ENCODE measurements at places on chromosomes 7 and 10.

GRCh38 chr7:36473454-36474282 is 84.0 kb downstream of the ANLN start:
- DNase-seq: peak; percentile 39

DNA sequence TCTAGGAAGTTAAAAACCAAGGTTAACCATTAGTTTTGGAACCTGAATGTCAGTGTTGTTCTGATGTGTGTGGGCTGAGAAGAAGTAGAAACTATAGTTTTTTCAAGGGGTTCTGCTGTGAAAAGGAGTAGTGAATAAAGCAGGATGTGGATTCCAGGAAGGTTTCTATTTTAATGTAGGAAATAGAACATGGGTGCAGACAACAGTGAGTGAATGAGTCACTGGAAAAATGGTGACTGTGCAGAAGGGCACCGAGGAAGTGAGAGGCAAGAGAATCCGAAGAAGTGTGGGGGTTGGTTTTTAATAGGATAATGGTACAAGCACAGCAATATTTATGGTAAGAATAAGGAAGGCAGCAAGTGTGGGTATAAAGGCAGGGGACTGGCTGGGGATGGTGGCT is 120.4 kb downstream of the ARHGAP21 start:
- DNase-seq: no peak

DNA sequence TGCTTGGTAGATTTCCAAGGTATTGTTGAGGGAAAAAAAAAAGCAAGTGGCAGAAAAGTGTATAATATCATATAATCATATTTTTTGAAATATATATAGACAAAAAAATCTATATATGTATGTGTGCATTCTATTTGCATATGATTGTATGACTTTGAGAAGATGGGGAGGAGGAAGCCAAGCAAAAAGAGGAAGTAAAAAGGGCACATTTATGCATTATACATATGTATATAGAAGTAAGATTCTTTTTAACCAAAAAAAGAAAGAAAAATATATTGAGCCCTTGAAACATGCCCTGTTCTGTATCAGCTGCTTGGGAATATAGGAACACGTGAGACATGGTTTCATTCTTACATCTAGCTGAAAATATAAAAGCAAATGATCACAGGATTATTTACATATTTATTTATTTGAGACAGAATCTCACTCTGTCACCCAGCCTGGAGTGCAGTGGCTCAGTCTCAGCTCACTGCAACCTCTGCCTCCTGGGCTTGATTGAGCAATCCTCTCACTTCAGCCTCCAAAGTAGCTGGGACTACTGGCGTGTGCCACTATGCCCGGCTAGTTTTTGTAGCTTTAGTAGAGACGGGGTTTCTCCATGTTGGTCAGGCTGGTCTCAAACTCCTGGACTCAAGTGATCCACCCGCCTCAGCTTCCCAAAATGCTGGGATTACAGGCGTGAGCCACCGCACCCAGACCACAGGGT is 18.0 kb upstream of the SLF2 start:
- DNase-seq: no peak

- DNase-seq: no peak
Observed at GRCh38 chr7:100571829-100572116, 1.9 kb downstream of the SAP25 start.

- DNase-seq: no peak
Observed at GRCh38 chr7:142808461-142808801, 37.7 kb downstream of the PRSS2 start.

- DNase-seq: no peak
Observed at GRCh38 chr7:1172666-1173523, 12.9 kb upstream of the ZFAND2A start.

DNA sequence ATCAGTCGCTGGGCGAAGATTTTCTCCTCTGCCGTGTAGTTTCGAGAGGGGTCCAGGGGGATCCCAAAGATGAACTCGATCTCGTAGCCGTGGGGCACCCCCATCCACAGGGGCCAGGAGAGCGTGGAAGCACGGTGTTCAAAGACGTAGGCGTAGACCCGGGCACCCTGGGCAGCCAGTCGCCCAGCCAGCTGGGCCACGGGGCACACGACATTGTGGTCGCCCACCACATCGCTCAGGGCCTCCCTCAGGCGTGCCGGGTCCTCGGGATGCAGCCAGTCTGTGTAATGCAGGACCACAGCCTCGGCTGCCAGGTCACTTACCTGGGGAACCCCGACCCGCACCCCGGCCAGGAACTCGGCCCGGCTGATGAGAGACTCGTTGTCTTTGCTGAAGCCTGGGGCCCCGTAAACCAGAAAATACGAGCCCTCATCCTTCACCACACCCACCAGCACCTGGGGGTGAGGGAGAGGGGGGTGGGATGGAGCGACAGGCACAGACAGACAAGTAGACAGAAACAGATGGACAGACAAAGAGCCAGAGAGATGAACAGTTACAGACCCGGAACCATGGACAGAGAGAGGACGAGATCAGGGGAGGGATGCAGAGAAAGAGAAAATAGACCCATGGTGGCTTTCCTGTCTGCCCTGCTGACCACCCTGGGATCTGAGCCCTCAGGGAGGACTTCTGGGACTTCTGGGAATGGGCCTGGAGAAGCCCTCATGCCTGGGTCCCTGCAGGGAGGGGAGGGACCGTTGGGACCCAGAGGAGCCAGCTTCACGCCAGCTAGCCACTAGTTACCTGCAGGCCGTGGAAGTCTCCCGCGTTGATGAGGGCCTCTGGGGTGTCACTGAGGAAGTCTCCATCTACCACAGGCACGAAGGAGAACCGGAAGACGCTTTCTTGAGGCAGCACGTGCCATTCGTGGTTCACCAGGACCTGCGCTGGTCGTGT is 3.0 kb downstream of the ACHE start:
- DNase-seq: no peak

DNA sequence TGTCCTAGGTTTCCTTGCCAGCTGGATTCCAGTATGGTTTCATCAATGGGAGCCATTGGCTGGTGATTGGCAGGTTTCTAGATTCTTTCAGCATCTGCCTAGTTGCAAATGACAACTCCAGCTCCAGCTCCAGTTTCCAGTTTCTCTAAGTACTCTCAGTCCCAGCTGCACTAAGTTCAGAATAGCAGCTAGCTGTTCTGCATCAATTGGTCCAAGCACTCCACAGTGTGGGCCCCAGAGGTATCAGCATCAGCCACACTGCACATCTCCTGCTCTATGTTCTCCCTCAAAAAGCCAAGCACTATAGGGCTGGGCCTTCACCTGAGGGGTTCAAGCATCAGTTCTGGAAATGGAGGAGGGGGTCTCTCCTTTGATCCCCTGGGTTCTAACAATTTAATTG is 143.4 kb downstream of the VPS50 start:
- DNase-seq: no peak

DNA sequence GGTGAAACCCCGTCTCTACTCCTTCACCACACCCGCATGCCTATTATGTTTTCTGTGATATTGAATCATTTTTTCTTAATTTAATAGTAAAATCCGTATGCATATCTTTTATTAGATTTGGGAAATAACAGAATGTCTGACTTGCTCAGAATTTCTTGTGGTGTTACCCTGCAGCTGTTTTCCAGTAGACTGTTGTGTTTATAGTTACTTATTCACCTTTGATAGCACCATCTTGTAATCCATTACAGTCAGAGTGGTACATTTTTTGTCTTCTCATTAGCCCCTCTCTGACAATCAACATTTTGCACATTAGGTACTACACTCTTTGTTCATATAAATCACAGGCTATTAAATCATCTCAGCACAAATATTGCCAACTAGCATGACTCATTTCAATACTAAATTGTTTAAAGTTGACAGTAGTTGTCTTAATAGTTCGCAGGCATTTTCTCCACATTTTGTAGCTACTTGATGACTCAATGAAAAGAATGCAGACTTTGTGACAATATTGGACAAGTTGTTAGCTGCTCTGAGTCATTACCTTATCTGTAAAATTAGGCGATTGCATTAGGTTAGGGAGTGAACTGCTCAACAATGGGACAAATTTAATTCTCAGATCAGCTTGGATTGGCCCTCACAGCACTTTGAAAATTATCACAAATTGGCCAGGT is 17.8 kb upstream of the SLC16A12 start:
- DNase-seq: no peak

- no peak for DNase-seq
Observed at GRCh38 chr7:87448388-87448787, 27.1 kb downstream of the ABCB4 start.

GRCh38 chr10:77011874-77012811 is 625.5 kb downstream of the KCNMA1 start:
- DNase-seq: no peak

GRCh38 chr7:3835109-3835508 is 534.1 kb downstream of the SDK1 start:
- DNase-seq: no peak

- no peak for DNase-seq
Observed at GRCh38 chr7:15626041-15626440, 60.4 kb downstream of the MEOX2 start.

DNA sequence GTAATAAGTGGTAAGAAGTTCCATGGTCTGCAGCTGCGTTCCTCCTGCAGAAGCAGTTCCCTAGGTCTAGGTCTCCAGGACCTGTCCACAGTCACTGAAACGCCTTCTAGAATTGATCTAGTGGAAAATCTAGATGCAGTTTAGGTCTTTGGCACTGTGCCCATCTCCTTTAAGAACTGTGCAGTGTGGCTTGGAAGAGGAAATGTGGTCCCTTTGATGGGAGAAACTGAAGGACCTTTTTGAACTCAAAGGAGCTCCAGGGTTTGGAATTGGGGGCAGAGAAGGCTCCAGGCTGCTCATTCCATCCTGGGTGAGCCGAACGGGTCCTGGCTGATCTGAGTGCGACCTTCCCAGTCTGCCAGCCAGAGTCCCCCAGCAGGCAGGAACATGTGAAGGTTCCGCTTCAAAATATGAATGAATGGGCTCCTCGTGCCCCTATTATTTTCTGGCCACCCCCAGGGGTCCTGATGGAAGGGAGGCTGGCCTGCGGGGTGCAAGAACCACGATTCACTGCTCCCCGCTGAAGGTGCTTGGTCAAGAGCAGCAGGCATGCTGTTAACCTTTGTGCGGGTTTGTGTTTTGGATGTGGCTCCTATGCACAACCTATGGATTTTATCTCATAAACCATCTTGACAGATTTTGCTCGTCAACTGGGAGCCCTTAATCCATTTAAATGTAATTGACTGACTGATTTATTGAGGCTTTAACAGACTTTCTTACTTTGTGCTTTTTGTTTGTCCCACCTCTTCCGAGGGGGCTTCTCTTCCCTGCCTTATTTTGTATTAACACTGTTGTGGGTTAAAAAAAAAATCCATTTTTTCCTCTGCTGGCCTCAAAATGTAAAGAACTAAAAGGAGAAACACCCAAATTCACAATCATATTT is 36.7 kb downstream of the ZNF467 start:
- no peak for DNase-seq

- DNase-seq: no peak
Observed at GRCh38 chr10:112672706-112673105, 225.7 kb downstream of the VTI1A start.

DNA sequence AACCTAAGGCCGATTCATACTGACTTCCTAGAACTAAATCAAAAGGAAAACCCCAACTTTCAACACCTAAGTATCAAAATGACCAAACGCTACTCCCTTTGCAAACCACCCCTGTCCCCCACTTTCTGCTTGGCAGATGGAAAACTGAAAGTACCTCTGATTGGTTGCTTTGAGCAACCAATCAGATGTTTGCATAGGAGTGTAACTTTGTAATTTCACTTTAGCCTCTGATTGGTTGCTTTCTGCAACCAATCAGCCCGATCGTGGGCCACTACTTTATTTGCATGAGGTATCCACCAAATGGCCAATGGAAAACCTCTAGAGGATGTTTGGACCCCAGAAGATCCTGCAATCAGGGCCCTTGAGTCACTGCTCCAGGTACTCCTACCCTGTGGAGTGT is 12.3 kb upstream of the SNX10 start:
- DNase-seq: no peak

- DNase-seq: no peak
Observed at GRCh38 chr10:53071505-53072125, 299.0 kb upstream of the MBL2 start.

All from NCI-H1930 (cell line).